ENCODE measurements at places on chromosomes 12 and 14.
A peak's percentile ranks its signal among the peaks of the same experiment; 100 is the strongest.

DNA sequence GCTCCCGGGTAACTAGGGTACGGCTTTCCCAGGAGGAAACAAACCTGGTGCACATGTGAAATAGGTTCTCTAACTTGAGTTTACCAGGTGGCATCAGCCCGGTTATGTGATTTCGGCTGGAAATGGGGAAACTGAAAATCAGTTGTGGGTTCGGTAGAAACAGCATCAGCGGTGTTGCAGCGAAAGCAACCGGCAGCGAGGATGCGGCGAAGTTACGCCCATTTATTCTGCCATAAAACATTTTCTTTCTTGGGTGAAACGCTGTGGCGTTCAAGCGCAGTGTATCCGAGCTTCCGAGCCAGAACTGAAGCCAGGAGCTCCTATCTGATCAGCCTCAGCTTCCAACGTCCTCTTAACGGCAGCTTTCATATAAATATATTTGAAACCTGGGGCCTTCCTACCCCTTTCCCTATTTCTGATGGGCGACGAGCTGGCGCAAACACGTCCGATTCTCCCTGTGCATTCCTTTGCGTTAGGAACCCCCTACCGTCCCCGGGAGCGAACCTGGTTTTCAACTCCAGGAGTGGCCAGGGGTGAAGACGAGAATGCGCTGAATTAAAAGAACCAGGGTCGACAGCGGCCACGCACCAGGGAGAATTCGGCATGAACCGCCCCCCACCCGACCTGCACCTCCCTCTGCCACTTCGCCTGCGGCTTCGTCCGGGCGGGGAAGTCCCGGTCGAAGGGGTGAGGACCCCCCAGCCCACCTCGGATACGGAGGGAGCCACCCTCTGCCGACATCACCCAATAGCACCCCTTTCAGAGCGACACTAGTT, 1.6 kb downstream of the DPF3 start:
- peak; percentile 62 for DNase-seq

DNA sequence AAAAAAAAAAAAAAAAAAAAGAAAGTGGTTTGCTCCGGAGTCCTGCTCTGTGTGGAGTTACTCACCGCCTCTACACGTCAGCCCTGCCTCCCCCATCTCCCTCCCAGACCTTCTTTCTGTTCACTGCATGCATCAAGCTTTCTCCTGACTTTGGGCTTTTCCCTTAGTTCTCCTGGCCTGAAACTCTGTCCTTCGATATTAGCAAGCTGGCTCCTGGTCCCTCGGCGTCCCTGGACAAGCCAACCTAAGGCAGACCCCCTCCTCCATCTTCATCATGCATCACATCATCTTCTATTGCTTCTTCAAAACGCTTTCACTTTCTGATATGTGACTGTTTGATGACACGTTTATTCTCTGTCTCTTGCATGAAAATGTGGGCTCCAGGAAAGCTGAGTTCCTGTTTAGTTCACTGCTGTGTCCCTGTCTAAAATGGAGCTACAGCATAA, 40.6 kb downstream of the SLC15A4 start:
- peak; percentile 77 for DNase-seq

- DNase-seq = no peak
These were observed 160.7 kb upstream of the TMTC1 start for GRCh38 chr12:29944269-29945000.

GRCh38 chr14:80699861-80700260, 241.7 kb downstream of the CEP128 start:
- no peak for DNase-seq

- DNase-seq = no peak
These were observed 189.1 kb downstream of the BMP4 start for GRCh38 chr14:53767566-53767965.

DNA sequence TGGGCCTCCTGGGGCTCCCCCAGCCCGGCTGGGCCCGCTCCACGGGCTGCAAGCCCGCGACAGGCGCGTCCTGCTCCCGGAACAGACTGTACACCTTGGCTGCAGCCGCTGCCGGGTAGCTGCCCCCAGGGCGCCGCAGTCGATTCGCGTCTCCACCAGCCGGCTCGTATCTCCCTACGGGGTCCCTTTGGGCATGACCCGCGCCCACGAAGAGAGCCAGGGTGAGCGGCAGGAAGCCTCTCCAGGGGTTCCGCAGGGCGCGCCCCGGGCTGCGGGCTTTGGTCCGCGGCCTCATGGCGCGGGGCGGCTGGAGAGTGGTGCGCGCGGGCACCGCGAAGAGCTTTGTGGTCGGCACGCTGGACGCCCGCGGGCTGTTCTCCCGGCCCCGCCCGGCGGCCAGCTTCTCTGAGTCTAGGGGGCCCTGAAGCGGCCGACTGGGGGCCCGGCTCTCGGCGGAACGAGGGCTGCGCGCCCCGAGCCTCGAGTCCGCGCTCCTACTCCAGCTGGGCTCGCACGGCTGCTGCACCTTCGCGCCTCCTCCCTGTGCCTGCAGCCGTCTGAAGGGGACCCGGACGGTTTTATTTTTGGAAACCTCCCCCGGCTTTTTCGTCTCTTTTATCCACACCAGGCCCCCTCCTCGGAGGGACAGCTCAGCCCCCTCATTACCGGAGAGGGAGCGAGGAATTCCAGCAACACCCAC, at the start of gene LTBP2:
Gene LTBP2 (minus strand): TSS at position 588 of the 700 bp plus-strand sequence. CDS start 293 bp downstream, at position 295.
- DNase-seq = peak; percentile 87

- DNase-seq = no peak
These were observed 168.3 kb downstream of the DAD1 start for GRCh38 chr14:22420598-22421186.

GRCh38 chr14:24710403-24711112, 76.6 kb upstream of the GZMB start:
- peak; percentile 56 for DNase-seq

DNA sequence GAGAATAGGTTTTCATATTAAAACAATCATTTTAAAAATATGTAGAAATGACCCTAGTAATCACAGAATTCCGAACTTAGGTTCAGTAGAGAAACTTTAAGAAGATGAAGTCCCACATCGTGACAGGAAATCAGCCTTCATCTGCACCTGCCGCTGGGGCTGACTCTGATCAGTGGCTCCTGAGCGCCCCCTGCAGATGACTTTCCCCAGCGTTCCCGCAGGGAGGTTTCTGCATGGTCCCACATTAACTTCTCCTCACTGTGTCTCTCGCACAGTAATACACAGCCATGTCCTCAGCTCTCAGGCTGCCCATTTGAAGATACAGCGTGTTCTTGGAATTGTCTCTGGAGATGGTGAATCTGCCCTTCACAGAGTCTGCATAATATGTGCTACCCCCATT, 1131.1 kb downstream of the TMEM121 start:
- no peak for DNase-seq

DNA sequence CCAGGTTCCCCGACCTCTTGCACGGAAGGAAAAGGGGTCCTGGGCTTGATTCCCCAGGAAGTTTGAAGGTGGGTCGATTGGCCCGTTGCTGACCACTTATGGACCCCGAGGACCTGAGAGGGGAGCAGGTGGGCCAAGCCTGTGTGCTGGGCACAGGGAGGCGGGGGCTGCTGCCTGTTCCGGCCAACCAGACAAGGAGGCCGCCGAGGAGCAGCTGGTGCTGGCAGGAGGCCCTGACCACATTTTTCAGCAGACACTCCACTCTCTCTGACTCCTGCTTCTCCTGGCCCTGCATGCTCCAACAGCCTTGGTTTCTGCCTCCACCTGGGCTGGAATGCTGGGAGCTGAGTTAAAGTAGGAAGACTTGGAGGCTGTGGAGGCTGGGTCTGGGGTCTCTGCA, 42.8 kb downstream of the NOS1 start:
- DNase-seq = no peak

GRCh38 chr12:88546226-88546625, 34.0 kb downstream of the KITLG start:
- no peak for DNase-seq

- peak; percentile 58 for DNase-seq
These were observed 109.9 kb downstream of the TTC8 start for GRCh38 chr14:88934351-88934806.

DNA sequence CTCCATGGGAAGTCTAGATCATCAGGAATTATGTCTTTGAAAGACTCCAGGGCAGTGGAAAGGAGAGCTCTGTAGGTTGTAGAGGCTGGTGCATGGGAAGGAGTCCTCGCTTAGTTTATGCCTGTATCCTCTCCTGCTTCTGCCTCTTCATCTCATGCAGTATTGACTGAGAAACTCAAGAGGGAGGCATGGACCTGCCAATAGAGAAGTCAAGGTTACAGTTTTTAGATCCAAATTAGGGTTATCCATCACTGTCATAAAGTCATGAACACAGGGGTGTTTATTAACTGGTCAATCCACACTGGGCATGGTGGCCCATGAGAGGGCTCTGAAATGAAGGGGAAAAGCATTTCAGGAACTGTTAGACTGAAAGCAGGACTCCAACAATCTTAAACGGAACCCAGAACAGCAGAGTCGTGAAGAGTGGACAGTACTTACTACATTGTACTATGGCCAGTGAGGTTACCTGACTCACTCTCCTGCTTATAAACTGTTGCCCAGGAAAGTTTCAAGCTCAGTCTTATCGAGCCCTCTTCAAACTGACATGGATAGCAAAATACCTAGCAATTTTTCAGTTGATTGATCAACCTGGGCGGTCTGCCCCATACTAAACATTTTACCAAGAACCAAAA, 30.1 kb upstream of the DHRS7 start:
- no peak for DNase-seq

DNA sequence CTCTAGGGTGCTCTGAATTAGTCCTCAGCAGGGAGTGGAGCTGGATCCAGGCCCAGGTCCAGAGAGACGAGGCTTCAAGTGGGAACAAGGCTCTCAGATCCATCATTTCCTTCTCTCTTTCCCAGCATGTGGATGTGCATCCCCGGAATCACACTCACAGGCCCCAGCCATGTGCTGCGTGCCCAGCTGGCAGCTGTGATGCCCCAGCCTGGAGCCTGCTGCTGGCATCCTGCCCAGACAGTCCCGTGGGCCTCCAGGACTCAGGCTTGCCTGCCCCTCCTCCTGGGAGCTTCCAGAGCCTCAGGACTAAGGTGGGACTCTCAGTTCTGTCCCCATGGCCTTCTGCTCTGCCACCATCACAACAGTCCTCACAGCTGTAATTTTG, 6.2 kb upstream of the KRT84 start:
- peak; percentile 68 for DNase-seq

- no peak for DNase-seq
These were observed 149.0 kb upstream of the PWP1 start for GRCh38 chr12:107536613-107537012.

DNA sequence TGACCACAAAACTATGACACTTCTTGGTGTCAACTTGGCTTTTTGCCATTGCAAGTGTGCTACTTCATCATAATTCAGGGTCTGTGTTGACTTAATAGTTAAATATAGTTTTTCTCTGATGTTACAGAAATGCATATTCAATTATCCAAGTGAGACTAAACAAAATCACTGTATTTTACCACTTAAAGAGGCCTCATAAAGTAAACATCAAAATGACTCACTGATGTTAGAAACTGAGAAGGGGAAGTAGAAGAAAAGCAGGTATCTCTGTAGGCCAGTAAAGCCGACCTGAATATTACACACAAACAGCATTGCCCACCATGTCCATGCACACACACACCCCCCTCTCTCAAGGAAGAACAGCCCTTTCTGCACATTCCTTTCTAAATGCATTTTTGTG, 55.4 kb downstream of the RPAP3 start:
- no peak for DNase-seq

- DNase-seq = no peak
These were observed 5.9 kb downstream of the DDHD1 start for GRCh38 chr14:53147208-53147607.

DNA sequence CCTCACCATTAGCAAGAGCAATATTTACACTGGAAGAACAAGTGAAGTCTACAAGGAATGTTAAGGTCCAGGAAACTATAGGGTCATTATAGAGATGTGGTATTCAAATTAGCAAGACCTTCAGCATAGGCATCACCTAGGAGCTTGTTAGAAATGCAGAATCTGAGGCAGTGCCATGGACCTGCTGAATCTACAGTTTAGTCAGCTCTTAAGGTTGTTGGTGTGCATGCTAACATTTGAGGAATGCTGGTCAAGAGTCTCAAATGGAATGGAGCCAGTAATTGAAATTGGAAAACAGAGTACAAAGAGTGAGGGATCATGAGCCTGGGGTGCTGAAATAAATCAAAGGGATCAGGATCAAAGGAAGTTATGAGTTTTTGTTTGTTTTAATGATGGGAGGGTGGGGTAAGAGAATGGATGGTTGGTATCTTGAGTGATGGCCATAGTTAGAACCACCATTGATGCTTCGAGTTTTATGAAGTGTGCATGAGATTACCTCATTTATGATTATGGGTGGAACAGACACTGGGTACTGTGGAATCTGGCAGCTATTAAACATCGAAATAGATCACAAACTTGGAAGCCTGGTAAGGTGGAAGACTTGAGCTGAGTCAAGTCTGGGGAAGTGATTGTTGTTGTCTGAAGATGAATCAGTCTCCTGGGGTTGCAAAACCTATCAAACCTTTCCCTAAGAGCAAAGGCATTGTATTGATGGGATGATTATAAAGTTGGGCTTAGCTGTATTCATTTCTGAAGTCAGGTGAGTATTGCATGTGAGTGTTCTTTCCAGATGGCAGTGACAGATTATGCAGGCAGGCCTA, 323.3 kb upstream of the E2F7 start:
- no peak for DNase-seq

DNA sequence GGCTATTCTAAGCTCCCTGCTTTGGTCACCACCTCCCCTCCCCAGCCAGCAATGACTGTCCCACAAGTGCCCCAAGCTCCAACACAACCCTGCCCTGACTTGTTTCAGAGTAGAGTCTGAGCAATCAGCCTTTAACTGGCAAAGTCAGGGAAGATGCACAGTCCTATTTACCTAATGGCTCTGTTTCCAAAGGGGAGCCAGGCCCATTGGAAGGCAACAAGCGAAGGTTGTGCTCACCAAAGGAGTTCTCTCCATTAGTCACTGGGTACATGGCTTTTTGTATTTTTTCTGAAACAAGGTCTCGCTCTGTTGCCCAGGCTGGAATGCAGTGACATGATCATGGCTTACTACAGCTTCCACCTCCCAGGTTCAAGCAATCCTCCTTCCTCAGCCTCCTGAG, 267.1 kb upstream of the CRY1 start:
- no peak for DNase-seq

- DNase-seq = no peak
These were observed 30.8 kb downstream of the SMOC1 start for GRCh38 chr14:69909826-69910550.

- DNase-seq = no peak
These were observed 688.0 kb downstream of the VRK1 start for GRCh38 chr14:97485201-97485600.

DNA sequence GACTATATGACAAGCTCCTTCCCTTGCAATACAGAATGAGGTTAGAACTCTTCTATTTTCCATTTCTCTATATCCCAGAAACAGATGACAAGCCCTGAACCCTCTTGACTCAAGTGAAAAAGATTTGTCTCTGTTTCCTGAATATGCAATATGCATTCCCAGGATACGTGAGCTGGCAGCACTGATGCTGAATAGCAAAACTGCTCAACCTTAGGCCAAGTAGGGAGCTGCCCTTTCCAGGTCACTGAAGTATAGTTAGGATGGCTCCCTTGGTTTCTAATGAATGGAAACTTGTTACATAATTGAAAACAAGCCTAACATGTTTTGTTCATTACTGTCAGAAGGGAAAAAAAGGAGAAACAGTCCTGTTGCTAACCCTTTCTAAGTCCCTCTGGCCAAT, 47.9 kb upstream of the PLEKHG7 start:
- DNase-seq = peak; percentile 80
